ENCODE measurements at places on chromosomes 7 and 10.

DNA sequence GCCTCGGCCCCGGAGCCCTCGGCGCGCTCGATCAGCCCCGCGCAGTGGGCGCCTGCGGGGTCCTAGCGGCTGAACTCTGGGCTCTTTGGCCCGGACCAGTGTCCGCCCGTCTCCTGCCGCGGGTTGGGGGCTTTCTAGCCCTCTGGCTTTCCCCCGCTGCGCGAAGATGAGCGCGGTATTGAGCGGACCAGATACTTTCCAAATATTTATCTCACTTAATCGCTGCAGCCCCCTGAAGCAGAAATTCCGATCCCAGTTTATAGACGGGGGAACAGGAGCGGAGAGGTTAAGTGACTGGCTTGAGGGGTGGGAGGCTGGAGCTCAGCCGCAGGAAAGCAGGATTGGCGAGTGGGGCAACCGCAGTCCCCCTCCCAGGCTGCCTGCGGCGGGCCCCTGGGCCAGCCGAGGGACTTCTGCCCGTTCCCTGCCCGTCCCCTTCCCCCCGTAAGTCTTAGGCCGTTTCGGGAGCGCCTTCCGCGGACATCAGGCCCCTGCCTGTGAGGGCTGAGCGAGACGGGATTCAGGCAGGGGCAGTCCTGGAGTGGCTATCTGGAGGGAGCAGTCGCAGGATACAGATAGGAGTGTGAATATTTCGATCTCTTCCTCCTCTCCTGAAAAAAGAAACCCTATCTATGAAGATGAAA, 565 bp downstream of the STRIP2 start:
- no peak for DNase-seq

DNA sequence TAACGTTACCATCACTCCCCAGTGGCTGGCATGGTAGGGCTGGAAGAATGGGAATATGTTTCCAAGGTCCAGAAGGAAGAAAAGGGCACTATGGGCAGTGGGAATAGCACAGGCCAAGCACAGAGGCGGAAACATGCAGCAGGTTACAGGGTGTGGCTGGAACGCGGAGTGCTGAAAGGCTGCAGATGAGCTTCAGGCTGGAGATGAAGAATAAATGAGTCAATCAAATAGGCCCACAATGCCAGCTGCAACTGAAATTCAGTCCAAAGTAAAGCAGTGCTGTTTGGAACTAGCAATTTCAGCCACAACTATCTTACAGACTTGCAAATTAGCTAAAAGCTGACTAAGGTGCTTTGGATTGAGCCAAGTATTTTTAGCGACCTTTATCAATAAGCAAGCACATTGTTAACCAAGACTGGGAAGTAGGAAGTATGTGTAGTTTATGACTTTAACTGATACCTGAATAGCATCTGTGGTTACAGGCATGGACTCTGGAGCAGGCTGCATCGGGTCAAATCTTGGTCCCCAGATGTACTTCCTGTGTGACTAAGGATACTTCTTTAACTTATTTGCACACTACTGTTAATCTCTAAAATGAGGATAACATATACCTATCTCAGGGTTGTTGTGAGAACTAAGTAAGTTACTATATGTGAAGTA, 77.5 kb upstream of the CTTNBP2 start:
- no peak for DNase-seq

- DNase-seq, result no peak
These were observed 61.2 kb upstream of the LRRN3 start for GRCh38 chr7:111029574-111030251.

DNA sequence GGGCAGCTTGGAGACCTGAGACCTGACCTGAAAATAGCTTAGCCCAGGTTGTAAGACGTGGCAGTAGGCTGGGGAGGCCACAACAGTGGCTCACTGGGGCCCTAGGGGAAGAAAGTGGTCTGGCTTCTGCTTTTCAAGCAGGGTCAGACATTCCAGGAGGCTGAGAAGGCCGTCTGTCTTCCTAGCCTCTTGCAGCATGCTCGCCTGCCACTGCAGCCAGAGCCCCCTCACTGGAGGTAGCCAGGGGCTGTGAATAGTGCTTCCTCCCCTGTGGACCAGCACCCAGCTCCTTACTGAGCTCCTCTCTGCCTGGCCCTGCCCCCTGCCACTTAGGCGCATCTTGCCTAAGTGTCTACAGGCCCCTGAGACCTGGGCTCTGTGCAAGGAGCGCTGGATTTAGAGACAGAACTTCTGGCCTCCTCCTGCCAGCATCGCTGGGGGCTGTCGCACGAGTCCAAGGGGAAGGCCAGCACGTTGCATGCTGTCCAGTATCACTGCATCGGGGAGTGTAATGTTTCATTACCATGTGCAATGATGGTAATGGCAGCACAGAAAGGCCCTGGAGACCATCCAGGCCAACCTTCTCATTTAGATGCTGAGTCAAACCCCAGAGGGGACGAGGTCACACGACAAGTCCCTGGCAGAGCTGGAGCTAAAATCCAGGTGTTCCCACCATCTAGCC, 12.7 kb downstream of the ZMIZ1 start:
- no peak for DNase-seq

DNA sequence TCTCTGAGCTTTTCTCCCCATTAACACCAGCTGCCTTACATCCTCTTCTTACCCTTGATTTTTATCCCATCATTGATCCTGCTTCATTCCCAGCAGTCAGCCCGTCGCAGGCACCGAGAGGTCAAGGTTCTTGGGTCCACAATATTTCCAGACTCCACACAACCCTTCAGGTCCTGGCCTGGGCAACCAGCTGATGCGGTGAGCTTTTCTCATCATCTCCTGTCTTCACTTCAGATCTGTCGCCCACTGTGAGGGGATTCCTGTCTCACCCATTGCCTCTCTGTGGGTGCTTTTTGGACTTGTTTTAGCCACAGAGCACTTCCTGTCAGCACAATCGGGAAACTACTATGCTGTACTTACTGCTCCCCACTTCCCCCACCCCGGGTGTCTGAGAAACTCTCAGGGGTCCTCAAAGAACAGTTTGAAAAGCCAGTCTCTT, 8.4 kb upstream of the PVRIG start:
- peak; percentile 23 for DNase-seq

DNA sequence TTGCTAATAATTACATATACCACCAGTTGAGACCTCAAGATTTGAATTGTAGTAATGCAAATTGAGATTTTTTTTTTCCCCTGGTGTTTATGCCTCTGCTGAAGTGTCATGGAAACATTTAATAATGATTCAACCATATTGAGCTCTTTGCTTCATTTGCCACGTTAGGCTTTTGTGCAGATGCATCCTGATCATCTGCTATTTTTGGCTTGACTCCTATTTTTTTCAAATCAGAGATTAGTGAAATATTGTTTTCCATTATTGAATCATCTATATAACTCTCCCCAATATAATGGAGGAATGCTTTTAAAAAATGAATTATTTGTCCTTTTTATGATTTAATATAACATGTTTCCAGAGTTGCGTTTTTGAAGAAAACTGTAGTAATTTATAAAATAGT, 115.1 kb downstream of the SRI start:
- no peak for DNase-seq

DNA sequence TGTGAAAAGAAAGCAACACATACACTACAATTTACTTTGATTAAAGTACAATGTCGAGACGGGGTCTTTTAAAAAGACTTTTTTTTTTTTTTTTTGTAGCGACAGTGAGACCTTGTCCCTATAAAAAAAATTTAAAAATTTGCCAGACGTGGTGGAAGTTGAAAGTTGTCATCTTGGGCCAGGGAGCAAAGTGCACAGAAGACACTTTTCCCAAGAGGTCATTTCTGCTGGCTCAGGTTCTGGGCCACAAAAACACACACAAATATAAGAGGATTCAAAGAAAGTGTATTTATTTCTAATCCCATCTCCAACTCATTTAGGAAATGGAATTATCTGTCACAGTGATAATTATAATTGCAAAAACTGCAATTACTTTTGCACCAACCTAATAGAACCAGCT, 24.7 kb downstream of the SLC26A3 start:
- no peak for DNase-seq

DNA sequence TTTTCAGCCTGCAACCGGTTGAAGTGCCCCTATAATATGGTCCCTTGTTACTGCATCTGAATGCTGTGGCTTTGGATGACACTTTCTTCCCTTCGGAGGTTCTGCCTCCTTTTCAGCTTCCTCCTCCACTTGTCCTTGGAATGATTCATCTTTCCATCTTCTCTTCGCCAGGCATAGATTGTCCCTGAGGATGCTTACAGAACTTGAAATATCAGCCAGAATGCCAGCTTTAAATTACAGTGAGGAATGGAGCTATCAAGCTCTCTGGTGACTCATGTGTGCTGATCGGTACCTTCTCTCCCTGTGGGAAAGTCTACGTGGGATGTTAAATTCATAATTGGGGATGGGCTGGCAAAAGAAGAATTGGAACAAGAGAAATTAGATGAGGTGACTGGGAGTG, 45.9 kb upstream of the PDK4 start:
- no peak for DNase-seq

- DNase-seq, result no peak
These were observed 21.4 kb upstream of the ZNF273 start for GRCh38 chr7:64881461-64882287.

GRCh38 chr10:101494650-101495049, 93.4 kb downstream of the POLL start:
- DNase-seq, result no peak

- no peak for DNase-seq
These were observed 118.8 kb downstream of the CUX1 start for GRCh38 chr7:101936223-101936610.

- no peak for DNase-seq
These were observed 65.0 kb downstream of the RAPGEF5 start for GRCh38 chr7:22291977-22292376.

- DNase-seq, result no peak
These were observed 158.3 kb downstream of the TCF7L2 start for GRCh38 chr10:113108194-113108835.

GRCh38 chr7:77760809-77761453, 37.3 kb downstream of the TMEM60 start:
- DNase-seq, result no peak

DNA sequence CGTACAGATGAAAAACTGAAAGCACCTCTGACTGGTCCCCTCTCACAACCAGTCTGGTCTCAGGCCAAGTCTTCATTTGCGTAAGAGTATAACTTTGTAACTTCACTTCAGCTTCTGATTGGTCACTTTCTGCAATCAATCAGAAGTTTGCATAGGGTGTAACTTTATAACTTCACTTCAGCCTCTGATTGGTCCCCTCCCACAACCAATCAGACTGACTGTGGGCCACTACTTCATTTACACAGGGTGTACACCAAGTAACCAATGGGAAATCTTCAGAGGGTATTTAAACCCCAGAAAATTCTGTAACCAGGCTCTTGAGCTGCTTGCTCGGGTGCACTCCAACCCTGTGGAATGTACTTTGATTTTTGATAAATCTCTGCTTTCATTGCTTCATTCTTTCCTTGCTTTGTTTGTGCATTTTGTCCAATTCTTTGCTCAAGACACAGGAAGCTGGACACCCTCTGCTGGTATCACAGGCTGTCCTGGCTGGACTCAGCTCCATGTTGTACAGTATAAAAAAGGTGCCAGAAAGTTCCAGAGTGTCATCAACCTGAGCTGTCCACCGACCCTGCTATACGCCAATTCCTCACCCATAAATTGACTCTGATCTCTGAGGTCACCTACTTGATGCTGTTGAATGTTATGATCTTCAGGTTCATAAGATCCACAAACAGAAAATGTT, 74.5 kb downstream of the COBL start:
- DNase-seq, result no peak

DNA sequence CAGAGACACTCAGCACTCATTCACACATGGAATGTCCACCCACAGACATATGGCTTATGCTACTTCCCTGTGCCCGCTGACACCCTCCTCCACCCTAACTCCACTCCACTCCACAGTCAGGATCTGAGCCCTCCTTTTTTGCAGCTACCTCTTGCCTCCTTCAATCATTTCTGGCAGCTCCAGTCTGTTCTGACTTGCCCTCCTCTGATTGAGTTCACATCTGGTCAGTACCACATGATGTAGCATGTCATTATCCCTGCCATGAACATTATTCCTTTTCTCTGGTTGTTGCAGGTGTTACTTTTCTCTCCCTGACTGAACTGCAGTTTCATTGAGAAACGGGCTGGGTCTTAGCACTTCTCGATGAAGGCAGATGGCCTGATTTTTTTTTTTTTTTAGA, 130.1 kb upstream of the EGR2 start:
- no peak for DNase-seq

- DNase-seq, result no peak
These were observed 3.6 kb downstream of the PWWP2B start for GRCh38 chr10:132400547-132401151.

DNA sequence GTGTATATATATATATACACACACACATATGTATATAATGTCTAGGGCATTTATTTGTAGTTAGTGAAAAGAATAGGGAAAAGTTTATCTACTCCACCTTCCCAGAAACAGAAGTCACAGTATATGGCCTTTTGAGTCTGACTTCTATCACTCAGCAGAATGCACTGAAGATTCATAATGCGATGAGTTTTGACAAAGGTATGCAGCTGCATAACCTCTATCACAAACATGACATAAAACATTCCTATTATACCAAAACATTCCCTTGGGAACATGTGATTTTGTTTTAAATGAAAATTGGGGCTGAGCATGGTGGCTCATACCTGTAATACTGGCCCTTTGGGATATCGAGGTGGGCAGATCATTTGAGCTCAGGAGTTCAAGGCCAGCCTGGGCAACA, 137.3 kb upstream of the EEPD1 start:
- DNase-seq, result no peak

GRCh38 chr7:29479301-29480200, 84.1 kb upstream of the PRR15 start:
- no peak for DNase-seq

DNA sequence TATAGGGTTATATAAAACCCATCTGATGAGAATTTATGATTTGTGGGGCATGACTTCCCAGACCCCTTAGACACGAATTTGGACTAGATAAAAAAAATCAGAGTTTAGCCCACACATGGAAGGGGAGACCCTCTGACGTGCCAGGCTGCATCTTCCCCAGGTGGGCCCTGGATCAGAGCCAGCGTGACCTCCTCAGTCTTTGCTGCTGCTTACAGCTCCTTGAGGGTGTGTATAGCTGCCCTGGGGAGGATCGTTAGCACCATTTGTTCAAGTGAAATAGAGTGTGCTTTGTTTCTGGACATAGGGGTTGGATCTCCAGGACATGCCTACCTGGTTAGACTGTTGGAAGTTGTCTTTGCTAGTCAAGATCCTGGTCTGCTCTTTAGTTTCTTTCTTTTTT, 54.2 kb downstream of the DOCK1 start:
- DNase-seq, result no peak

DNA sequence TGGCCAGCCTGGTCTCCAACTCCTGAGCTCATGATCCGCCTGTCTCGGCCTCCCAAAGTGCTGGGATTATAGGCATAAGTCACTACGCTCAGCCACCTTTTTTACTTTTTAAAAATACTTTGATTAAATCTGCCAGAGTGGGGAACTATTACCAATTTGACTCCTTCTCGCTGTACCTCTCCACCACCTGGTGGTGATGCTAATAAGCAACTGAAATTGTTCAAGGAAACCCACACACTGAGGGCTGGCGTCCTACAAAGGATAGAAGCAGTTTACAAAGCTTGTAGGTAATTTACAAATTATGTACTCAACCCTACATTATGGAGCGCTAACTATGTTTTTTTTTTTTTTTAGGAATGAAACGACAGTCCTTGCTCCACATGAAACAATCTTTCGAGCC, 111.1 kb downstream of the CPED1 start:
- DNase-seq, result no peak

GRCh38 chr10:96638120-96638519, 51.3 kb upstream of the TM9SF3 start:
- DNase-seq, result no peak

Measured in stimulated activated CD8-positive, alpha-beta memory T cell treated with anti-CD3 and anti-CD28 coated beads, Interleukin-12 subunit alpha, Interleukin-12 subunit beta, amount 100 ng/mL, for 1 hour (primary cell).